ENCODE measurements at places on chromosomes 7 and 10. TPM values are rescaled to one million over a fixed set of nuclear protein-coding genes. Genes with fewer than 3 reads are reported as not detected.
A peak's percentile ranks its signal among the peaks of the same experiment; 100 is the strongest.

DNA sequence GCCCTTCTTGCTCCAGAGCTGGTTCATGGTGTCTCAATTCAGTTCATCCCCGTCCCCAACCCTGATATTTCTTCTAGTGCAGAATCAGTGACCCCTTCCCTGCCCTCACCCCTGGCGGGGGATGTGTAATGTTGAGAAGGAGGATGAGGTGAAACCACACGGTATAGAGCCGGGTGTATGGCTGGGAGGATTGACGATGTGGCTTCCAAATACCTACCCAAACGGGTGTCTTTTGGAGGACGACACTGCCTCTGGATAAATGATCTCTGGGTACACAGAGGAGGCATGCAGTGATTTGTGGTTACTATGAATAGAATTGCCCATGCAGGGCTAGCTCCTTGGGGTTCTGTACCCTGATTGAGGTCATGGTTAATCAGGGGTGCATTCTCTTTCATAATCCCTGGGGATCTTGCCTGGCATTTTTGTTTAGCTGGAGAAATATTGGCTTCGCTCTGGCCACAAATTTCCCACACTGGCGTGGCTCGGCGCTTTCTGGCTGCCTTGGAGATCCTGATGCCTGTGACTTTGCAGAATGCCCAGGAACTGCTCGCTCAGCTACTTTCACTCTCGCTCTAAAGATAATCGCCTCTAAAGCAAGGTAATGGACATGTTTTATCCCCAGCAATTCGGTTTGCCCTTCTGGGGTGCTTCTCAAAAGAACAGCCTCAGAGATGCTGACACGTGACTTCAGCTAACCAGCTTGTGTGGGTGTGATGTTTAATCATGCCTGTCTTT is 89.2 kb downstream of the RBM20 start:
- DNase-seq = no peak

- DNase-seq = peak; percentile 14
Observed at GRCh38 chr7:12942609-12943008, 255.2 kb downstream of the ARL4A start.

Gene TSPAN12
- polyA plus RNA-seq = 55.2 TPM

Gene A1CF
- 0.08 TPM for polyA plus RNA-seq

DNA sequence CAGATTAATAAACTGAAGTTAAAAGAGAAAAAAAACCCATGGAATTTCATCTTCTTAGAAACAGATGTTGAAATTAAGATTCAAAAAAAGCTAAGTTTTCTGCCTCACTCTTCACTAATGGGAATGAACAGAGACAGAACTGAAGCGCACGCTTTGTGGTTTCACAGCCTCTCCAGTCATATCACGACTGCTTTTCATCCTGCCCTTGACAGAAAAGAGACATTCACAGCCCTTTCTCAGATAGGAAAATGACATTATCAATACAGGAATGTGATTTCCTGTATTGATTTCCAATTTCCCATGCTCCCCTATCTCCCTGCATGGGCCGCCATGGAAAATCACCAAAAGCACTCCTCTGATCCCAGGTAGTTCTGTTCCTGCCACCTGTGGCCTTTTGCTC is 108.2 kb downstream of the PFKFB3 start:
- DNase-seq = no peak

GRCh38 chr10:15448598-15448997 is 77.5 kb upstream of the FAM171A1 start:
- no peak for DNase-seq

Gene ATOH7
- 0.13 TPM for polyA plus RNA-seq

- DNase-seq = no peak
Observed at GRCh38 chr10:13890233-13891127, 303.7 kb downstream of the PRPF18 start.

- no peak for DNase-seq
Observed at GRCh38 chr7:106089647-106090046, 22.5 kb downstream of the SYPL1 start.

DNA sequence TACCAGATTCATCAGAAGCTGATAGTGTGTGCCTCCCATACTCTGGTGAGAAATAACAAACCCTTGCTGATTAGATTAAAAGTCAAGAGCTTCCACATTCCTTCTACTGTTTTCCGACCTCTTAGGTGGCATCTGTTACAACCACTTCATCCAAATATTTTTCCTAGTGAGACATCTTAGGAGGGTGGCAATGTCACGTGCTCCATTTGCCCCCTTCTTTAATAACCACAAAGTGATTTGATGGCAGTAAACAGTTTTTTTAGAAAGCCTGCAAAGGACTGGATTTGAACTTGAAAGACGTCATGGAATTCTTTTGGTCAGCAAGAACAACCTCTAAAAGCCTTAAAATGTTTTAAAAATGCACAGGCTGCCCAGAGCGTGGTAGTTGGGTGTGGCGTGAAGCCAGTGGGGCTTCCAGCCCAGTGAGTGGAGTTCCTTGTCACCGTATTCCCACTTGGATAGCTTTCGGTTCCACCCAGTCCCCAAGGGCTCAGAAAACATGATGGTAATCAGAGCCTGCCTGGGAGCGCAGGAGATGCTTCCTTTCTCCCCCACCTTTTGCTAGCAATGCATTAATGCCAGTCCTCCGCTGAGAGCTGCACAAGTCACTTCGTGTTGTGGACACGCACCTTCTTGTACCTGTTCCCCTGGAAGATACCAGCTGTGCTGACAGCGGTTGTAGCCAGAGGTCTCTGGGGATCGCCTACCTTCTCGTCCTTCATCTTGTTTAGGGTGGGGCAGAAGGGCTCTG is 256.4 kb downstream of the KIAA1217 start:
- DNase-seq = no peak

GRCh38 chr10:93816123-93816747 is 58.5 kb downstream of the LGI1 start:
- DNase-seq = peak; percentile 46

DNA sequence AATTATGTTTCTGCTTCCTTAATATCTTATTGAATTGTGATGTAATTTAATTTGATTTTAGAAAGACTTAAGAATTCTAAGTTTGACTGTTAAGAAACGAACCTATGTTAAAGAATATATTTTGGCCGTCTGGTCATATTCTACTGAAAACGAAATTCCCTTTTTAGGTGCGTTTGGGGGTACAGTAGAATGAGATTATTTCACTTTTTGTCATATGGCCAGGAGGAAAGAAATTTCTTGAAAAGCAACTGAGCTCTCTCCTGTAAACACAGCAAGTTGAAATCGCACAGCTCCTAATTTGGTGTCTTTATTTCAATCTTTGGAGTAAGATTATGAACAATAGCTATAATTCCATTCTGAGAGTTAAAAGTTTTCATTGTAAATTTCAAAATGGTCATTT is 227.6 kb downstream of the CACNB2 start:
- DNase-seq = no peak

Gene NME8
- polyA plus RNA-seq = 0.35 TPM

DNA sequence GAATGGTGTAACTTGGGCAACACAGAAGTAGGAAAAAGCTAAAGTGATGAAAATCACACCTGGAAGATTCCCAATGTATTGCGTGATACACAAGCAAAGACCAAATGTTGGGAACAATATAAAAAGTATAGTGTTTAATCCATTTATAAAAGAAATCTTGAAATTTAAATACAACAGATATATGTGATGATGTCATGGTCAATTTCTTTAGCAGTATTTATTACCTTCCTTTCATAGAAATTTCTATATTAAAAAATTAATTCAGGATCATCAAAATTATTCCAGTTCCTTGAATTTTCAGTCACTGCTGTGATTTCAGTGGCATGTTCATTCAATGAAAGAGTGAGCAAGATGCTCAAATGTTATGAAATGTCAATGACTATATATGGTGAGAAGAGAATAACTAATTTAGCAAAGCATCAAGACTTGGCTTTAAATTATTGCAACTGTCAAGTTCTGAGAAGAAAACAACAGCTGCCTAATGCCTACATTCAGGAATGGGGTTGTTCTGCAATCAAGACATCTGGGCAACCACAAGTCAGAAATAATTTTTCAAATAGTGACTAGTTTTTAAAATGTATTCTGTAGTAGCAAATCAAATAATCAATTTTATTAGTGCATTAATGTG is 308.8 kb downstream of the SEMA3D start:
- DNase-seq = no peak

All from right lung (tissue), 10 donors.